ENCODE measurements at places on chromosomes 12 and 14.

DNA sequence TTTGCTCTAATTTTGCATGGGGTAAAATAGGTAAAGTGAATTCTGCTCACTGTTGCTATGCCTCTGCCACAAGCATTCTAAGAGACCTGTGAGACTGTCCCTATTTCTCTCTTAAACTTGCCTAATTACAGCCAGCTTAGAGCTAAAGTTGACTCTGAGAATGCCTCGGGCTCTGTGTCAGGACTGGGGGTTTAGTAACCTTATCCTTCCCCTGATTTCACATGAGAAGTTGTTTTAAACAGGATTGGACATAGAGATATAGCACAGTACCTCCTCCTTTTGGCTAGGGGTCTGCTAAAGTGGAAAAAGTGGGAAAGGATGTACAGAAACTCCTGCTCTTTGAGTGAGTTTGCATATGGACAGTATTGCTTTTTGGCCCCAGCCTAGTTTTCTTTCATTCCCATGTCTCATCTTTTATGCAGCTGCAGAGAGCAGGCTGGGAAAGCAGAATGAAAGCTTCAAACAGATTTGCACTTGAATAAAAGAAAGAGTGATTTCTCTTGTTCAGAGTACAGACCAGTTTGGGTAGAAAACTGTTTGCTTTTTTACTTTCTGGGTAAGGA is 122.0 kb downstream of the RAD51B start:
- DNase-seq: no peak

DNA sequence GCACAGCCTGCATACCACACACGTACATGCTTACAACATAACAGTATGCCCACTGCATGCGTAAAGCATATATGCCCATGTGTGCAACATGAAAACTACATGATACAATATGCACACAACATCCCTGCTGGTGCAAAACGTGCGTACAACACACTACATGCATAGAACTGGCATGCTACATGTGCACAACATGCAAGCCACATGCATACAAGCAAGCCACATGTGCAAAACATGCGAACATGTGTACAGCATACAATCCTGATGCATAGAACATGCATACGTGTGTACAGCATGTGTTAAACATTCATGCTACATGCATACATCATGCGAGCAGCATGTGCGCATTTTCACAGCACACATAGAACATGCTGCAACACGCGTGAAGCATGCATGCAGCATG is 8.4 kb upstream of the TMTC1 start:
- DNase-seq: no peak

GRCh38 chr12:48996794-48997718 is 2.1 kb downstream of the DDN start:
- no peak for DNase-seq

DNA sequence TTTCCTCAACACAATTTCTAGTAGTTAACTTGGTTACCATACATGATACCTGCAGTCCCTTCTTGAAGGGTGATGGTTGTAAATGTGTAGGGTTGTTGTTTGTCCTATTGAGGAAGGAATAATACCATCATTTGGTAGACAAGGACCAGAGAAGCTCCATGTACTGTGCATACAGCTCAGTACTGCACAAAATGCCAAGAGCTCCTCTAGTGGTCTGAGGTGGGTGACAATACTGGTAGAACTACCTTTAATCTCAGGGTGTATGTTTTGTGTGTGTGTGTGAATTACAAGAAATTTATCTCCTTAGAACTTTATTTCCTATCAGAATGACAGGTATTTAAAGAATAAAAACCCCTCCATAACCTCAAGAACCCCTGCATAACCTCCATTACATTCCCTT is 575.3 kb downstream of the TMTC2 start:
- no peak for DNase-seq

DNA sequence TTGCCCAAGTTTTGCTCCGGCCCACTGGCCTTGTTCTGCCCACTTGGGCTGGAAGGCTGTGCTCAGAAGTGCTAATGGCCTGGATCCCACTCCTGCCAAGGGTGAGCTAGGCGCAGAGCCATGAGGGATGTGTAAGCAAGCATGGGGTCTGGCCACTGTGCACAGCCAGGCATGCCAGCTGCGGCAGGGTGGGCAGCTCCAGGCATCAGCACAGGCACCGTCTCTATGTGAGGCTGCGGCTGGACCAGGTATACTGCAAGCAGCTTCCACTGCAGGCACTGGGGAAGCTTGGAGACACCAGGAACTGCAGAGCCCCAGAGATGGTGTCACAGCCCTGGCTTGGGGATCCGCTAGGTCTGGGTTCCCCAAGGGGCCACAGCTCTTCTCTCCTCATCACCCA is 264.9 kb downstream of the LRIG3 start:
- no peak for DNase-seq

- DNase-seq: no peak
These were observed 23.0 kb downstream of the KLRK1 start for GRCh38 chr12:10366875-10367274.

- no peak for DNase-seq
These were observed 53.4 kb downstream of the PRKAB1 start for GRCh38 chr12:119721306-119721705.

- no peak for DNase-seq
These were observed 224.3 kb downstream of the GXYLT1 start for GRCh38 chr12:41920355-41920754.

DNA sequence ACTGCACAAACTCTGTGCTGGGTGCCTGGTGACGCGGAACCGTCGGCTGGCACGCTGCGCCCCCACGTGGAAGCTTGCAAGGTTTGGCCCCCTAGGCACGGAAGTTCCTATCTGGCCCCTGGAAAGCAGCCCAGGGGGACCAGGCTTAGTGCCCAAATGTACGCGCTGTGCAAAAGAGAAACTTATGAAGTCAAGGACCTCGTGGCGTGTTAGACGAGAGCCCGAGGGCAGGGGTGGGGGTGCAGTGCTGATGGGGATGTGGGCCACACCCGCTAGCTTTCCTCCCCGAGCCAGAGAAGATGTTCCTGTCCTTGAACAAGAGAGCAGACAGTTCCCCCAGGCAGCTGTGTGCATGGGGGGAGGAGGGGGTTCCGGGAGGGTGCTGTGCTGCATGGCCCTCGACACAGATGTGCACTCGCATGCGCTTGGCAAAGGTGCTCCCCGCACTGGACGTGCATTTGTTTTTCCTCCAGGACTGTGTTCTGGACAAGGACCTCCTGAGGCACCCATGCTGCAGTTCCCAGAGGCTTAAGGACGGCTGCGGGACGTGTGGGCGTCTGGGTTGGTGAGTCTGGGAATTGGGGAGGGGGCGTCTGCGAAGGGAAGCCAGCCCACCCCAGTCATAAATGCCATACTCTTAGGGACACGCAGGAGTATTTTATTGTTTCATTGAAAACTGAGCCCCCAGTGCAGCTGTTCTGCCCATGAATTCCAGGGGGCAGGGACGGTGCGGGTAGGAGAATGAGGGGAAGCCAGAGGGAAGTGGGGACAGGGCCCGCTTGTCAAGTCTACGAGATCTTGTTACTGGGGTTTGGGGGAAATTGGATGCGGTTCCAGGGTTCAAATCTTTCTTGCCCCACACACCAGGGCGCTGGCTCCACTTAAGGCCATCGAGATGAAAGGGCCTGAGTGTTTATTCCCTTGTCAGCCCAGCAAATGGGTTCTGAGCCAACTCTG is 80.0 kb downstream of the NTF3 start:
- DNase-seq: no peak

DNA sequence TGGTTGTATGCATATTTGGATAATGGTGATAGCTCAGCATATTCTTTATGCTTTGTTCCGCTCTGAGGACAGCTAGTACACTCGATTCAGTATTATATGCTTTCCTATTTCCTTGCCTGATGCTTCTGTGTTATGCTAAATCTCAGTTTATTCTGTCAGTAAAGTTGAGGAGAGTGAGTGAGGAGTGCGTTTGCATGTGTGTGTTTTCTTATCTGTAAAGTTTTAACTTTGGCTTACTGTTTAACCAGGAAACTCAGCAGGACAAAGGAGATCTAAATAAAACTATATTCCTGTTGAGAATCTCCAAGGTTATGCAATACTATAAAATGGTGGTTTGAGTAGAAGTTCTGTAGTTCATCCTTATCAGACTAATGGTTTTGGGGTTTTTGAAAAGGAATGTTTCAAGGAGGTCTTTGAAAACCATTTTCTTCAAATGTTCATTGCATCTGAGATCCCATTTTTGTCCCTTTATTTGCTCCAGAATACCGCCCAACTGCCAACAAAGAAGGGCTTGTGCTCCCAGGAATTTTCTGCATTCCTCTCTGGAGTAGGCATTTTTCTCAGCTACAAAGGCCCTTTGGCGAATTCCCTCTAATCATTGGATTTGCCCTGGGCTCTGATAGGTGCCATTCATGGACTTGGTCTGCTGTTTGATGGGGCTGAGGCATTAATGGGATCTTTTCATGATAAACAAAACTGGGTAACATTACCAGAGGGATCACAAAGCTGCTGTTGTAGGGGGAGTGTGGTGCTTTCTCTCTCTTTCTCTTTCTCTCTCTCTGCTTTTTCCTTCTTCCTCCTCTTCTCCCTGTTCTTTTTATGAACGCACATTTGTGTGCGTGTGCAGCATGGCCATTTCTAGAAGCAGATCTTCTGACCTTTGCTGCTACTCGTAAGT is 71.7 kb downstream of the HMGA2 start:
- DNase-seq: no peak

DNA sequence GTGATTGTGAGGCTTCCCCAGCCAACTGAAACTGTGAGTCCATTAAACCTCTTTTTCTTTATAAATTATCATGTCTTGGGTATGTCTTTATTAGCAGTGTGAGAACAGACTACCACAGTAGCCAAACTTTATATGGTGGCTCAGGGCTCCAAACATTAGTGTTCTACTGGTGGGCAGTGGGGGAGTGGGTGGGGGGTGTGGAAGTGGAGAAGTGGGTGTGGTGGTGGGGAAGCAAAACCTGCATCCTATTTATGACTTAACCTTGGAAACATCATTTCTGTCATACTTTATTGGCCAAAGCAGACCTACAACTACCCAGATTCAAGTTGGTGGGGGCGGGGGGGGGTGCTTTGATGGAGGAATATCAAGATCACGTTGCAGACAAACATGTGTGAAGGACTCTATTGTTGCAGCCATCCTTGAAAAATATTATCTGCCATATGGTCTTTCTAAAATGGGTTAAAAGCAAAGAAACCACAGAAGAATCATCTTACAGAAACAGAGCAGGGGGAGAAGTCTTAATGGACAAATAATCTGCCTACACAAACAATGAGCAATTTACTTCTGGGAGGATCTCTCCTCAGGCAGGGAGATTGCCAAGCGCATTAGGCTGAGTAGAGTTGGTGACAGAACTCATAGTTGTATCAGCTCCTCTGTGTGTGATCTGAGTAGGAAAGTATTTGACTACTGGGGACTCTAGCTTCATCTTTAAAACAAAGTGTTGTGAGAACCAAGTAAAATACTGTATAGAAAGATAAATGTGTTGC is 1.4 kb upstream of the PWP1 start:
- no peak for DNase-seq

DNA sequence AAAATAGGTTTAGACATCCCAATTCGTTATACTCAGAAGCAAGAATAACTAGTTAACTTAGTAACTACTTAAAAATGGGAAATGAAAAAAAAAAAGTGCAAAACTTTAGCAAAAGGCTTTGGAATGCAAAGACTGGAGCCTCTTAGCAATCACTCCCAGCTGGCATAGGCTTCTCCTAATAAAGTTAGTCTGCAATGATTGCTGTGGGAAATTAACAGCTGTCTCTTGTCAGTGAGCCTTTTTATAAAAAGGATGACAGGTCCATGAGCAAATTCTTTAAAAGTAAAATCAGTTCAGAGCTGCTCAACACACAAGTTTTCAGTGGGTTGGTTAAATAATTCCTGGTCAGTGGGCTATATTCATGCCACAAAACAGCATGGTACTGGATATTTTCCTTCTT is 7.4 kb upstream of the SYCP3 start:
- no peak for DNase-seq

GRCh38 chr12:115859231-115859630 is 418.3 kb downstream of the MED13L start:
- no peak for DNase-seq

DNA sequence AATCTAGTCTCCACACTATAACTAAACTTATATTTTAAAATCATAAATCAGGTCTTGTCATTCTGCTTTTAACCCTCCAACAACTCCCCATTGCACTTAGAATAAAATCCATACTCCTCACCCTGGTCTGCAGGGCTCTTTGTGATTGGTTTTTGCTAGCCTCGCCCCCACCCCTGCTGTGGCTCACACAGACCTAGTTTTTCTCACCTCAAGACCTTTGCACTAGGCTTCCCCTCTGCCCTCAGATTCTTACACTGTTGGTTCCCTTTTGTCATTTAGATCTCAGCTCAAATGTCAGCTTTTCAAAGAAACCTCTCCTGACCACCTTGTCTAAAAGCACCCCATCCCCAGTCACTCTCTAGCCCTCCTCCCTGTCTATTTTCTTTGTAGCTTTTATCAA is 10.7 kb upstream of the LHX5 start:
- no peak for DNase-seq

DNA sequence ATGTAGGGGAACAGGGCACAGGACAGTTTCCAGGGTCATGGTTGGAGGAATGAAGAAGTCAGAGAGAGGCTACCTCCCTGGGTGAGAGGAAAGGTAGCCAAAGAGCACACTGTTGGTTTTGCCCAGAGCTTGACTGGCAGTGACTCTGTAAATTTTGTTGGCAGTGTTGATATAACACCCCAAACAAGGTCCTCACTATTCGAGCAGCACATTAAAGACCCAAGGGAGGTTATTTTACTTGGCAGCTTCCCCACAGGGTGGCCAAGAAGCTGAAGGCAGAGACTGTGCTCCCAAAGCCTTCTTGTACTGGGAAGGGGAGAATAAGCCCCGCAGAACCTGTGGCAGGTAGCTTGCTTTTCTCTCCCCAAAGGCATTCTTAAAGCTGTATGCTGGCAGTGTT is 40.6 kb downstream of the WSCD2 start:
- DNase-seq: no peak

GRCh38 chr12:24293549-24293948 is 344.1 kb upstream of the SOX5 start:
- DNase-seq: no peak

DNA sequence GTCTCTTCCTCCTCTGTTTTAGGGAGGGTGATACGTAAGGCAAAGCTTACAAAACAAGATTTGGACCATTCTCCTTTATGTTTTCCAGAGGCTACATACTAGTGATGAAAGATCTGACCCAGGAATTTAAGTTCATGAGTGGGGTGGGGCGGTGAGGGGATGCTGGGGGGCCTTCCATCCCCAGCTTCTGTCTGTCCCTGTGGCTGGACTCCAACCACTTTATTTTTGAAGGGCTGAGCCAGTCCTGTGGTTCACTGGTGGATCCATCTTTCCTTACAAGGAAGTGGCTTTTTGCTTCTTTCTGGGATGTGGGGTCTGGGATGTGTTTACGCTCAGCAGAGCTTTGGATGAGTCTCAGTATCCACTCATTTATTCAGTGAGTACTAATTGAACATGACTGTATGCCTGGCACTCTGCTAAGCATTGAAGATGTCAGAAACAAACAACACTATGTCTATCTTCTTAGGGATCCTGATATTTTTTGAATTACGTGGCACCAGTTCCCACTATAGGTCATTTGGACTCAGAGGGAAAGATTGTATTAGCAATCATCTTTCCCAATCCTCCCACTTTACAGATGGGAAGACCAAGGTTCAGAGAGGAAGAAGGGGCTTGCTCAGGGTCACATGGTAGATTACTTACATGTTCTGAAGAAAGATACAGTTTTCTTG is 291.8 kb upstream of the TBX3 start:
- no peak for DNase-seq
